Choroid plexus epithelial cell (primary cell): ENCODE measurements at places on chromosomes 6 and 20.

- DNase-seq, result peak; percentile 93
Measured at GRCh38 chr20:38426006-38426897, 8.9 kb downstream of the SNHG17 start.

GRCh38 chr6:21537637-21538036, 55.9 kb upstream of the SOX4 start:
- DNase-seq, result no peak

- DNase-seq, result peak; percentile 45
Measured at GRCh38 chr20:3218307-3218988, 9.2 kb downstream of the ITPA start.

GRCh38 chr6:29008089-29008488, 3.0 kb upstream of the ZNF311 start:
- DNase-seq, result no peak

GRCh38 chr6:13589801-13590200, 15.4 kb downstream of the SIRT5 start:
- no peak for DNase-seq

- DNase-seq, result peak; percentile 35
Measured at GRCh38 chr6:53731866-53732636, 62.8 kb upstream of the LRRC1 start.

DNA sequence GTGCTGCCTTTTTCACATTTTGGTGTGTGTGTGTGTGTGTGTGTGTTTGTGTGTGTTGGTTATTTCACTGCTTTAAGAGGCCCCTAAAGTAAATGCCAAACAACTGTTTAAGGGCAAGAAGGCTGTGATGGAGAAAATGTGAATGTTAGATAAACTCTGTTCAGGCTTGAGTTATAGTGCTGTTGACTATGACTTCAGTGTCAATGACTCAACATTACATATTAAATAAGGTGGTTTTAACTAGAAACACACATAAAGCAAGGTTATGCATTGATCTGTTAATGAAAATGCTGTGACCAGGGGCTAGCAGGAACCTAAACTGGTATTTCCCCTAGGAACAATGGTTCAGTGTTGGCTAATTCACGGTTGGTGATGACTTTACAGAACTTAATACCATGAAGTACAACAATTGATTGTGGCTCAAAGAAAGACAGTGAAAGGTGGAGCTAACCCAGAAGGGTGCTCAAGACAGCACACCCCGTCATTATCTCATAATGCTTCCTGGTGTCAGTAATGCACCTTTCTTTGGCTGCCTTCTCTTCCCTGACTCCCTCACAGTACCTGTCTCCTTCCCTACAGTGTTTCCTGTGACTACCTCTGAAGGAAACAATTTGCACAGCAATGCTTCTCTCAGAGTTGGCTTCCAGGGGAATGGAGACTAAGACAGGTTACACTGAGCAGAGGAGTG, 116.1 kb downstream of the RIN2 start:
- no peak for DNase-seq

- DNase-seq, result peak; percentile 43
Measured at GRCh38 chr20:54250691-54251090, 42.8 kb downstream of the PFDN4 start.

GRCh38 chr6:95517568-95517967, 59.8 kb upstream of the MANEA start:
- DNase-seq, result no peak

GRCh38 chr6:25934735-25935313, 4.3 kb upstream of the SLC17A2 start:
- no peak for DNase-seq

- no peak for DNase-seq
Measured at GRCh38 chr20:59770851-59771250, 162.6 kb downstream of the SYCP2 start.

DNA sequence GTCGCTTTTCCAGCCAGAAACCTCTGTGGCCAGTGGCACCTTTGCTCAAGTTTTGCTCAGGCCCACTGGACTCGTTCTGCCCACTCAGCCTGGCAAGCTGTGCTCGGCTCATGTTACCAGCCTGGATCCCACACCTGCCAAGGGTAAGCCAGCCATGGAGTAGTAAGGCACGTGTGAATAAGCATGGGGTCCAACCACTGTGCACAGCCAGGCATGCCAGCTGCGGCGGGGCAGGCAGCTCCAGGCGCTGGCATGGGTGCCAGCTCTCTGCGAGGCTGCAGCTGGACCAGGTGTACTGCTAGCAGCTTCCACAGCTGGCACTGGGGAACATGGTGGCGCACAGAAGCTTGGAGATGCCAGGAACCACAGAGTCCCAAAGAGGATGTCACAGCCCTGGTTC, 32.1 kb upstream of the PDYN start:
- DNase-seq, result no peak

DNA sequence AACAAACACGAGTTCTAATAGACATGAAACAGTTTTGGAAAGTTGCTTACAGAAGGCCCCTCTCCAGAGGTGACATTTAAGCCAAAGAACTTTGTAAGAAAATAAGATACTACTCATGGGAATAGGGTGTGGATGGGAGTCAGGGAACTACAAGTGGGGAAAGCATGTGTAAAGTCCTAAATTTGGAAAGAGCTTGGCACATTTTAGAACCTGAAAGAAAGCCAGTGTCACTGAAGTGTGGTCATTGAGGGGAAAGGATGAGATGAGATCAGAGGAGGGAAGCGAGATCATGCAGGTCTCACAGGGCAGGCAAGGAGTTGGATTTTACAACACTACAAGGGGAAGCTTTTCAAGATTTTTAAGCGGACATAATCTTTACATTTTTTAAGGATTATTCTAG, 38.0 kb downstream of the VGLL2 start:
- DNase-seq, result no peak

DNA sequence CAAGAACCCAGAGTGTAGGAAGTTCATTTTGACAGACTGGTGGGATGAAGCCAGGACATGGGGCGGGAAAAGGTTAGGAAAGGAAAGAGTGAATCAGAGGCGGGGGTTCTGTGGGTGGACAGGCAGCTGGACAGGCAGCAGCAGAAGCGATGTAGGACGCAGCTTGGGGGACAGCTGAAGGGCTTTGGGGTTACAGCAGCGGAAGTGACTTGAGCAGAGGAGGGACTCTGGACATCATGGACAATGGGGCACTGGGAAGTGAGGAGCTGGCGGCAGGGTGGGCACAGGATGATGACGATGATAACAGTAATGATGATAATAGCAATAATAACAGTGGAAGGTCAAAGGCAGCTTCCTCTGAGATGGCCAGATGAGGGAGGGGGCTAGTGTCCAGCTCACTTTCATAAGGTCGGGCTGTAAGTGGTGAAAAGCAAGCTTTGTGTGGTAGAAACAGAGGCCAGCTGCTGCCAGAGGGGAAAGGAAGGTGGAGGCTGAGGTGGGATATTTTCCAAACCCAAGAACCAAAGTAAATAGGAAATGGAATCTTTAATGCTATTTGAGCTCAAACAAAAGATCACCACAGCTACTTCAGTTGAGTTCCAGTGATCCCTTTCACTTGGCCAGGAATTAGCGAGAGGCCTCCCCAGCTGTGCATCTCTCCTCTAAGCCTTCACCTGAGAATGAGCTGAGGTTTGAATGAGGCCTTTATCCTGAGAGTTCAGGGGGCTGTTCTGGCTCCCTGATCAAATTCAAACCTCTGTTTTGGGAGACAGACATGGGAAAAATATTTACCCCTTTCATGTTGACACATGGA, 433.5 kb downstream of the DHX35 start:
- no peak for DNase-seq

GRCh38 chr6:71258078-71258866, 30.3 kb upstream of the OGFRL1 start:
- DNase-seq, result no peak

GRCh38 chr6:115914098-115914497, 146.6 kb downstream of the FRK start:
- DNase-seq, result no peak

DNA sequence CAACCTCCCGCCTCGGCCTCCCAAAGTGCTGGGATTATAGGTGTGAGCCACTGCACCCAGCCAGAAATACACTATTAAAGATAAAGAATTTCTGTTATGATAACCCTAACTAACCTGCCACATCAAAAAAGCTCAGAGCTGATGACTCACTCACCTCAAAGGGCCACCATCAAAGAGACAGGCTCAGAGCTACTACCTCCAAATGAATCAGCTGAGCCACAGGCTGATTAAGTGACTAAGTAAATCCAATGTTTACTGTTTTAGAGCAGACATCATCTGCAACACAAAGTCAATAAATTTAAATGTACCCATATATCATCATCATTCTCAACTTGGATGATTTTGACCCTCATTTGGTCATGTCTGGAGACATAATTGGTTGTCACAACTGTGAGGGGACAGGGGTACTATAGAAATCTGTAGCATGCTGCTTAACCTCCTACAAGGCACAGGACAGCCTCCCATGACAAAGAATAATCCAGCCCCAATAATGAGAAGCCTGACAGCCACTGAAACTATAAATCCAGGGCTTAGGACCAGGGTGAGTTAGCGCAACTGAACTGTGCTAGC, 106.5 kb downstream of the ATP9A start:
- DNase-seq, result no peak

- no peak for DNase-seq
Measured at GRCh38 chr20:37471741-37472235, 49.3 kb upstream of the NNAT start.

DNA sequence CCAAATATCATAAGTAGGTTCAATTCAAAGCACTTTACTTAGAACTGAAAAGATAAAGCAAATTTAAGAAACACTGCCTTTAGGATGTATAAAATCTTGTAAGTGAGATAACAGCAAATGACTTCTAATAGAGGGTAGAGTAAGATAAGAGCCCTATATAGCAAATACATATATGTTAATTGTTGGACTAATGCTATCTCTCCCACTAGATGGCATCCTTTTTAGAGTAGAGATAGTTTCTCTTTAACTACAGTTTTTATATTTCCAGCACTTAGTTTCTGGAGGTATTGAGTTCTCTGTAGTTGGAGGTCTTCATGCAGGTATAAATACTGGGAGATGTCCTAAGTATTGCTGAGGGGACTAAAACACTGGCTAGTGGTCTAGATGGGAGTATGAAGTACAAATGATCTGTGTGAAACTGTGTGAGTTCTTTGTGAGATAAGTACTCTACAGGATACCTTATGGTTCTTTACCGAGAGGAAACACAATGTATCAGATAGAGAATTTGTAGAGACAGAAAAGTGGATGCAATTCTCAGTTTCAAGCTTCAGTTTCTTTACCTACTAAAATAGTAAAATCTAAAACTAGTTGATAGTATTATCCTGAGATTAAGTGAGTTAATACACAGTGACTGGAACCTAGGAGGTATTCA, 399.3 kb downstream of the KHDRBS2 start:
- no peak for DNase-seq

- DNase-seq, result no peak
Measured at GRCh38 chr20:25287631-25288290, 39.9 kb downstream of the PYGB start.
